ENCODE measurements at places on chromosomes 12 and 14. TPM values are rescaled to one million over a fixed set of nuclear protein-coding genes. Genes with fewer than 3 reads are reported as not detected.

The GYS2 gene
- not detected for total RNA-seq

- no peak overlapping the region for H3K27ac ChIP-seq
- DNase-seq, result no peak
- H3K27me3 ChIP-seq, result no peaks in the 10 kb centered on the region
- H3K4me1 ChIP-seq, result no peaks in the 10 kb centered on the region
- H3K4me3 ChIP-seq, result no peak overlapping the region
Measured at GRCh38 chr12:67811437-67812361, 163.2 kb downstream of the DYRK2 start.

GRCh38 chr12:24177889-24178288 is 228.4 kb upstream of the SOX5 start:
- H3K27ac ChIP-seq, result no peak overlapping the region
- no peaks in the 10 kb centered on the region for H3K36me3 ChIP-seq

GRCh38 chr12:47186246-47186645 is 106.5 kb upstream of the AMIGO2 start:
- H3K27ac ChIP-seq, result no peak overlapping the region
- H3K4me1 ChIP-seq, result no peaks in the 10 kb centered on the region
- no peaks in the 10 kb centered on the region for H3K27me3 ChIP-seq

- H3K4me1 ChIP-seq, result peaks cover 11% of the 10 kb centered on the region
- H3K27ac ChIP-seq, result no peak overlapping the region
- H3K4me3 ChIP-seq, result no peak overlapping the region
- no peaks in the 10 kb centered on the region for H3K36me3 ChIP-seq
- no peak for DNase-seq
Measured at GRCh38 chr12:2687726-2688125, 107.0 kb upstream of the FKBP4 start.

GRCh38 chr12:118361889-118362288 is 10.8 kb downstream of the TAOK3 start:
- no peaks in the 10 kb centered on the region for H3K36me3 ChIP-seq
- no peaks in the 10 kb centered on the region for H3K27me3 ChIP-seq
- H3K4me1 ChIP-seq, result peaks cover 19% of the 10 kb centered on the region
- H3K27ac ChIP-seq, result no peak overlapping the region

The IAPP gene
- not detected for total RNA-seq

The KRT85 gene
- not detected for total RNA-seq

The CLEC6A gene
- total RNA-seq, result not detected

The GALNT16 gene
- 0.32 TPM for total RNA-seq

GRCh38 chr12:34377243-34378035 is 355.1 kb downstream of the ALG10 start:
- no peak overlapping the region for H3K4me3 ChIP-seq
- DNase-seq, result no peak
- no peaks in the 10 kb centered on the region for H3K27me3 ChIP-seq
- no peaks in the 10 kb centered on the region for H3K36me3 ChIP-seq

The OVCH1 gene
- total RNA-seq, result not detected

The ENDOU gene
- not detected for total RNA-seq

The FAM234B gene
- 15.9 TPM for total RNA-seq

GRCh38 chr14:37247791-37248461 is 50.2 kb downstream of the MIPOL1 start:
- DNase-seq, result no peak
- H3K27ac ChIP-seq, result no peak overlapping the region
- H3K36me3 ChIP-seq, result no peaks in the 10 kb centered on the region

The MMP17 gene
- total RNA-seq, result 14.3 TPM

The CISTR gene
- not detected for total RNA-seq

DNA sequence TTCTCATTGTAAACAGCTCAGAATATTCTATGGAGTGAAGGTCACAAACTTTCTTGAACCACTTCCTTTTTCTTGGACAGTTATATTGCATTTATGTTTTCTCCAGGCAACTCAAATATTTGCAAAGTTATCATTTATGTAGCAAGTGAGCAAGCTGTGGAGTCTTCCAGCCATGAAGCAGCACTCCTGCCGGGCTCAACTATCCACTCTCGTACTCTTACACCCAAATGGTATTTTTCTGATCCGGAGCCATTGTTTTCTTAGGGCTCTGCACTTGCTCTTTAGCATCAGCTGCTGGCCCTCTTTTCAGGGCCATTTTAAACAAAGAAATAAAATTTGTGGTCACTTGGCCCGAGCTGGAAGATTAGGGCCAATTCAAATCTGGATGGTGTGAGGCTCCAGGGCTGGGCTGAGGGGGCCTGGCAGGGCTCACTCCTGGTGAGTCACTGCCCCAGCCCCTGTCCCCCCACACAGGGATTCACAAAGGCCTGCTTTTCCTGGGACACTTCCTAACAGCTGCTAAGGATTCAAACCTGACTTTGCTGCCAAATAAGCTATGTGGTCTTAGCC is 19.7 kb downstream of the SYNE3 start:
- H3K27ac ChIP-seq, result no peak overlapping the region
- no peak for DNase-seq
- peaks cover 15% of the 10 kb centered on the region for H3K4me1 ChIP-seq
- no peaks in the 10 kb centered on the region for H3K36me3 ChIP-seq
- no peak overlapping the region for H3K4me3 ChIP-seq
- no peaks in the 10 kb centered on the region for H3K27me3 ChIP-seq

- no peak overlapping the region for H3K4me3 ChIP-seq
- peak overlapping the region; percentile 3 for H3K27ac ChIP-seq
- DNase-seq, result peak; percentile 6
Measured at GRCh38 chr14:68278576-68279436, 459.2 kb downstream of the RAD51B start.

The HOXC12 gene
- total RNA-seq, result not detected

The ARMH4 gene
- total RNA-seq, result 1.7 TPM

DNA sequence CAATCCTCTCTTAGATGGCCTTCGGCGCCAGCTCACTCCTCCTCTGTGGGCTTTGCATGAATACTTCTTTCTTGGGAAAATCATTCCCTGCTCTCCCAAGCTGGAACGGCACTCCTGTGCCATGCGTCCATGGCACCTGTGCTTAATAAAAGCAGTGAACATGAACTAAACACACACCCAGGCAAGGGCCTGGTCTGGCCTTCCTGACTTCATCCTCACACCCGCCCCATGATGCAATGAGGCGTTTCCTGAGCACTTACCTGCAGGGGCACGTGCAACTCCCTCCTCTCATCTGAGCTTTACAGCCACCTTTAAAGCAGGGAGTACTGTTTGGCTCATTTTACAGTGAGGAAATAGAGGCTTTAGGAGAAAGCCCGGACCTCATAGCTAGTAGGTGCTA is 219.8 kb downstream of the SLC41A2 start:
- DNase-seq, result no peak
- no peaks in the 10 kb centered on the region for H3K4me1 ChIP-seq
- H3K27ac ChIP-seq, result no peak overlapping the region
- no peak overlapping the region for H3K4me3 ChIP-seq
- no peaks in the 10 kb centered on the region for H3K36me3 ChIP-seq

DNA sequence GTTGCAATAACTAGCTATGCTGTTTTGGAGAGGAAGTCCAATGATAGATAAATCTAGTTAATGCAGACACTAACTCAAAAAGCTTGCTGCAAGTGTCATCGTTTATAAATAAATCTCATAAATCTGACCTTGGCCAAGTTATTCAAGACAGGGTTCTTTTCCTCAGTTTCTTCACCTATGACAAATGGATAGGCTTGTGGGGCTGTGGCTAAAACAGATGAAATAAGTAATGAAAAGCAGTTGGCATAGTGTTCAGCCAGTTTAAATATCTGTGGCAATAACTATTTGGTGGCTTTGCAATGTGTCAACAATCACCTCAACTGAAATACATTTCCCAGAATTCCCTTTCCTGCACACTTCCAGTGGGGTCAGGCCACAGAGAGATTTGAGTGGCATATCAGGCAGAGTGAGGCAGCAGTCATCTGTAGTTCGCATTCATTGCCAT is 169.9 kb downstream of the DYRK2 start:
- H3K4me3 ChIP-seq, result no peak overlapping the region
- no peaks in the 10 kb centered on the region for H3K27me3 ChIP-seq
- H3K36me3 ChIP-seq, result no peaks in the 10 kb centered on the region
- no peak overlapping the region for H3K27ac ChIP-seq
- no peaks in the 10 kb centered on the region for H3K4me1 ChIP-seq
- no peak for DNase-seq

The CDKN3 gene
- 62.5 TPM for total RNA-seq

DNA sequence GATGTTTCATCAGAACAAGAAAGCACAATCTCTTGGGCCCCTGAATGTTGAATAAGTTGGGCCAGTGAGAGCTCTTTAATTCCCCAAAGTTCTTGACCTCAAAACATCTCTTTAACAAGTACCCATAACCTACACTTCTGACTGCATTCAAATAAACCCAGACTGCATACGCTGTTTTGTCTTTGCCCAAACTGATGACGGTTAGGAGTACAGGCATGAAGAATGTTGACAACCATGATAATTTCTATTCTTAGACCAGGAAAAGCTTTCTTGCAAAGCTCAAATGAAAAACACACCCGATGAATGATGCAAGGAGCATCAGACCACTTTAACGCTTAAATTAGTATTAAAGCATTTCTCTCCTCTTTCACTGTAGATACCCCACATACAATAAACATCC is 11.7 kb upstream of the RAB3IP start:
- no peak overlapping the region for H3K27ac ChIP-seq
- peaks cover 2% of the 10 kb centered on the region for H3K4me1 ChIP-seq
- H3K4me3 ChIP-seq, result no peak overlapping the region
- no peak for DNase-seq
- no peaks in the 10 kb centered on the region for H3K27me3 ChIP-seq

The BAZ1A gene
- total RNA-seq, result 24.2 TPM

DNA sequence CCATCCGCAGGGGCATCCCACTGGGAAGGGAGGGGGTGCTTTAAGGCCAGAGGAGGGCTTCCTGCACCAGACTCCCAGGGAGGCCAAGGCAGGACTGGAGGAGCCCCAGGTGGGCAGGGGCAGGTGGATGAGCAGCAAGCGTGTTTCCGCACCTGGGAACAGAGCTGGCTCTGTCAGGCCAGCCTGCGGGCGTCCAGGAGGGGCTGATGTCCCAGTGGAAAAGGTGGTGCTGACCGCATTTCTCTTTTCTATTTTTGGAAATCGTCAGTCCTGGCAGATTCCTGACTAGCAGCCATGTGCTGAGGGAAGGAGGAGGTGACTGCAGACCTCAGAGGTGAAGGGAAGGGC is 27.2 kb downstream of the CHGA start:
- no peaks in the 10 kb centered on the region for H3K36me3 ChIP-seq
- H3K4me1 ChIP-seq, result peaks cover 18% of the 10 kb centered on the region
- H3K4me3 ChIP-seq, result no peak overlapping the region
- H3K27me3 ChIP-seq, result no peaks in the 10 kb centered on the region
- H3K27ac ChIP-seq, result no peak overlapping the region

The RPS6KA5 gene
- total RNA-seq, result 24.2 TPM

- peaks cover 29% of the 10 kb centered on the region for H3K4me1 ChIP-seq
- H3K27me3 ChIP-seq, result no peaks in the 10 kb centered on the region
- no peak for DNase-seq
Measured at GRCh38 chr12:121781484-121781997, 11.9 kb downstream of the RHOF start.

DNA sequence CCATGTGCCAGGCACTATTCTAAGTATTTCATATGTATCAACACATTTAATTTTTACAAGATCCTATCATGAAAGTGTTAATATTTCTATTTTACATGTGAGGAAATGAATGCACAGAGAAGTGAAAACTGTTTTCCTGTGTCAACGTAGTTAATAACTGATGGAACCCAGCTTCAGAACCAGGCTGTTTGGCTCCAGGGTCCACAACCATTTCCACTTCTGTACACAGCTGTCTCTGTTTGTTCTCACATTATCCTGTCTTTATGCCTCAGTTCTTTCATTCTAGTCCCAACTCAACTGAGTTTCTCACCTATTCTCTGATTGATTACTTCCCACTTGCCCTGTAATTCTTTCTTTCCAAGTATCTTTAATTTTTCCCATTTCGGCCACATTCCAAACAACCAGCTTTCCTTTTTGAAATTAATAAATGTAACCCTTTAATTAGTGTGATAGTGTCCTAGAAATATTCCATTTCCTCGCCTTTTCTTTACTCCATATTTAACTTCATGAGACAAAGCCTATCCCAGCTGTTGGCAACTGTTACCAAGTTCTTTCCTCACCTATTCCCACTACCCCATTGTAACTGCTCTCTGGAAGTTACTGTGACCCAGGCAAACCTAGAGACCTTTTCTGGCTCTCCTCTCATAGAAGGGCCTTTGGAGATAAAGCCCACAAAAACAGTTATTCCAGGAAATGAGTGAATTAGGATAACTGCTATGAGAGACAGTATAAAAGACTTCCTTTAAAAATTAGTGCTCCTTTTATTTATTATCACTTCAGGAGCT is 218.7 kb downstream of the RASSF9 start:
- H3K4me3 ChIP-seq, result no peak overlapping the region
- DNase-seq, result no peak
- no peaks in the 10 kb centered on the region for H3K4me1 ChIP-seq
- no peaks in the 10 kb centered on the region for H3K36me3 ChIP-seq
- H3K27me3 ChIP-seq, result no peaks in the 10 kb centered on the region
- H3K27ac ChIP-seq, result no peak overlapping the region

The TMEM233 gene
- total RNA-seq, result not detected

The ADAM21 gene
- 0.98 TPM for total RNA-seq

- no peaks in the 10 kb centered on the region for H3K36me3 ChIP-seq
- H3K4me3 ChIP-seq, result no peak overlapping the region
- H3K27me3 ChIP-seq, result no peaks in the 10 kb centered on the region
- DNase-seq, result no peak
- no peak overlapping the region for H3K27ac ChIP-seq
Measured at GRCh38 chr12:111429828-111430432, 24.2 kb downstream of the SH2B3 start.

The SPTB gene
- 4.2 TPM for total RNA-seq

DNA sequence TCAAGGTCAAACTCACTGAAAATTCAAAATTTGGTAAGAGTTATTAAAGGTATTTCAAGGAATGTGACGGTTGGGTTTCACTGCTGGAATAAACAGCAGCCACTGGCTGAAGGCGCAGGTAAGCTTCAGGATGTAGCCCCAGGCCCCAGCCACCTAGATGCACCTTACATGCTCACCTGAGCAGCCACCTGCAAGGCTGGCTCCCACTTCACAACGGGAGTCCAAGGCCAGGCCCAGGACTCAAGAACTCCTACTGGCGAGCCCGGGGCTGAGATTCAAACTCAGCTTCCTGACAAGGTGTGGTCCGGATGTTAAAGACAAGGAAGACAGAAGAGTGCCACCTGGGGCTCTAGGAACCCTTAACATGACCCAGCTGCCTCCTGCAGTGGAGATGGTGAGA is 78.4 kb downstream of the ITPK1 start:
- H3K27ac ChIP-seq, result no peak overlapping the region
- DNase-seq, result no peak
- H3K4me3 ChIP-seq, result no peak overlapping the region
- no peaks in the 10 kb centered on the region for H3K27me3 ChIP-seq
- H3K36me3 ChIP-seq, result no peaks in the 10 kb centered on the region

DNA sequence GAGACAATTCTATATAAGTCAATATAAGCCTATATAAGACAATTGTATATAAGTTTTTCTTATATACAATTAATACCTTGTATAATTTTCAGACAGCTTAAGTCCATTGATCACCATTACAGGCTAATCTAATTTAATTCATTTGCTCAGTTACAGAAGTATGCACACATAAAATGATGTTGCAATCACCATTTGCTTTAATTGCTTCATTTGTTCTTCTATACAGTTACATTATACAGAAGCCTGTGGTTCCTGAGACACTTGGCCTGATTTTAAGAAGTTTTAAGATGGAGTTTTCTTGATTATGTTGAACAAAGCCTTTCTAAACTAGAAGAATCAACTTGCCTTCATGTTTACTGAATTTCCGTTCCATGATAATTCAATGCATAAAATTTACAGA is 314.6 kb upstream of the PDE3A start:
- H3K27ac ChIP-seq, result no peak overlapping the region
- no peaks in the 10 kb centered on the region for H3K36me3 ChIP-seq
- no peaks in the 10 kb centered on the region for H3K27me3 ChIP-seq
- no peak overlapping the region for H3K4me3 ChIP-seq
- no peak for DNase-seq

Measured in HCT116 (cell line).